Glutamatergic neuron (in vitro differentiated cells): ENCODE measurements at places on chromosomes 16 and 17. TPM values are rescaled to one million over a fixed set of nuclear protein-coding genes. Genes with fewer than 3 reads are reported as not detected.
A peak's percentile ranks its signal among the peaks of the same experiment; 100 is the strongest.

Gene PRMT7
- total RNA-seq, result 62.7 TPM

DNA sequence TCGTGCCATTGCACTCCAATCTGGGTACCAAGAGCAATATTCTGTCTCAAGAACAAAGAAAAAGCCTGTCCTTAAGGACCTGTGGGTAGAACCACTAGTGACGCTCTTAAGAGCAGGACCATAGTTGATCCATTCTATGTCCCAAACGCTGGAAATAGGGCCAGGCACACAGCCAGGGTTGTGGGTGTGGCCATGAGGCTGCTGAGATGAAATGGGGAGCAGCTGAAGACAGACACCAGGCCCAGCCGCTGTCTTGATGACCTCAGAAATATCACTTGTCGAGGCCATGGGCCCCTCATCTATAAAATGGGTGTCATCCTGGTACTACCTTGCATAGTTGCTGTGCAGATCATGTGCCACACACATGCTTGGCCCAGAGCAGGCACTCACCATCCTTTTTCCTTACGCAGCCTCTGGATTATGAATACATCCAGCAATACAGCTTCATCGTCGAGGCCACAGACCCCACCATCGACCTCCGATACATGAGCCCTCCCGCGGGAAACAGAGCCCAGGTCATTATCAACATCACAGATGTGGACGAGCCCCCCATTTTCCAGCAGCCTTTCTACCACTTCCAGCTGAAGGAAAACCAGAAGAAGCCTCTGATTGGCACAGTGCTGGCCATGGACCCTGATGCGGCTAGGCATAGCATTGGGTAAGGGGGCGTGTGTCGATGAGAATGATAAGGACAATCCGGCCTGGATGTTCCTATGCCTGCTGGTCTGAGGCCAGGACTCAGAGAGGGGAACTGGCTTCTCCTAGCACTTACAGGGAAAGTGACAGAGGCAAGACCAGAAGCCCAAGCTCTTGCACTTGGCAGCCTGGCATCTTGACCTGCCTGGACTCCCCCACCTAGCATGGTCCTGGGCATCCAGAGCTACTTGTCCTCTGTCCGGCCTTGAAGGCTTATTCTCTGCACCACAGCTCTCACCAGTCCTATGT lies 25.5 kb downstream of the CDH5 start:
- H3K4me3 ChIP-seq, result no peak overlapping the region
- peaks cover 4% of the 10 kb centered on the region for H3K36me3 ChIP-seq
- H3K27me3 ChIP-seq, result peaks cover 9% of the 10 kb centered on the region

Gene ABCC11
- not detected for total RNA-seq

DNA sequence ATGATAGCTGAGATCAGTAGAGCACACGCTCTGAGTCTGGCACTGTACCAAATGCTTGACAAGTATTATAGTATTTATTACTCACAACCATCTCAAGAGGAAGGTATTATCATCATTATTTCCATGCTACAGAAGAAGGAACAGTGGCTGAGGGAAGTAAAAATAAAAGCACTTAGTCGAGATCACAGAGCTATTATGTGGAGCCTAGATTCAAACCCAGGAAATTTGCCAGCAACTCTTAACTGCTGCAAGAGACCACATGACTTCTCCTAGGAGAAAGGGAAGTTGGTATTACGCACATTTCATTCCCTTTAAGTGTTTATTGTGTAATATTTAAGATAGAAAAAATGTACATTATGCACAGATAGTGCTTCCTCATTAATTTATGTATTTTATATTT lies 1.0 kb upstream of the RHOT1 start:
- H3K4me1 ChIP-seq, result peaks cover 9% of the 10 kb centered on the region
- no peaks in the 10 kb centered on the region for H3K27me3 ChIP-seq
- peak overlapping the region; percentile 87 for H3K4me3 ChIP-seq
- no peak for DNase-seq
- no peak overlapping the region for H3K27ac ChIP-seq
- no peaks in the 10 kb centered on the region for H3K36me3 ChIP-seq

DNA sequence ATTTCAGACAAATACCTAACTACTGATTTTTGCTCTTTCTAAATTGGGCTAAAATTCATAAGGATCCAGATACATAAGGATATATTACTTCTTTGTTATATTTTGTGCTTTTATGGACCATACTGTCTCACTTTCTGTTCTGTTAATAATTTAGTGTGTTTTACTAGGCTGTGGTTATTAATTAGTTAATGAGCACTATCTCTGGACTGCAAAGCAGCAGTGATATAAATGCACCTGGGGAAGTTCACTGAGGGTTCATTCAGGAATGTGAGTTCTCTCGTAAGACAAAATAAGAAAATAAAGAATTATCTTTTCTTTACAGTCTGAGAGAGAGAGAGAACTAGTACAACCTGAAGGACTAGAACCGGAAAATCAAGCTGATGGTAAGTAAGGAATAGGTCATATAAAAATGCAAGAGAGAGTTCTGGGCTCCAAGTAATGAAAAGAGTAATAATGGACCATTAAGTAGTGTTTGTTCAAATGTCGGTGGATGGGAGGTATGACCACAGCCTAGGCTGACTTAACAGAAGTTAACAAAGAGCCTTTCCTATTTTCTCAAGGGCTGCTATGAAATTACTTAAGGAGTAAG lies 55.6 kb downstream of the IKZF3 start:
- no peaks in the 10 kb centered on the region for H3K36me3 ChIP-seq
- H3K27ac ChIP-seq, result no peak overlapping the region
- DNase-seq, result no peak

GRCh38 chr17:77281122-77281903 lies 140.5 kb downstream of the SEC14L1 start:
- DNase-seq, result peak; percentile 46
- no peak overlapping the region for H3K27ac ChIP-seq
- peaks cover 21% of the 10 kb centered on the region for H3K27me3 ChIP-seq
- peaks cover 5% of the 10 kb centered on the region for H3K36me3 ChIP-seq
- H3K4me1 ChIP-seq, result no peaks in the 10 kb centered on the region
- peak overlapping the region; percentile 81 for H3K4me3 ChIP-seq

- H3K27me3 ChIP-seq, result peaks cover 27% of the 10 kb centered on the region
- no peak for DNase-seq
- no peak overlapping the region for H3K4me3 ChIP-seq
- H3K4me1 ChIP-seq, result peaks cover 54% of the 10 kb centered on the region
These were observed 119.7 kb upstream of the CIBAR2 start for GRCh38 chr16:85231959-85232358.

- H3K4me3 ChIP-seq, result no peak overlapping the region
- peaks cover 4% of the 10 kb centered on the region for H3K27me3 ChIP-seq
- peaks cover 15% of the 10 kb centered on the region for H3K4me1 ChIP-seq
- no peak overlapping the region for H3K27ac ChIP-seq
These were observed 35.6 kb downstream of the ELAC2 start for GRCh38 chr17:12982224-12982623.

DNA sequence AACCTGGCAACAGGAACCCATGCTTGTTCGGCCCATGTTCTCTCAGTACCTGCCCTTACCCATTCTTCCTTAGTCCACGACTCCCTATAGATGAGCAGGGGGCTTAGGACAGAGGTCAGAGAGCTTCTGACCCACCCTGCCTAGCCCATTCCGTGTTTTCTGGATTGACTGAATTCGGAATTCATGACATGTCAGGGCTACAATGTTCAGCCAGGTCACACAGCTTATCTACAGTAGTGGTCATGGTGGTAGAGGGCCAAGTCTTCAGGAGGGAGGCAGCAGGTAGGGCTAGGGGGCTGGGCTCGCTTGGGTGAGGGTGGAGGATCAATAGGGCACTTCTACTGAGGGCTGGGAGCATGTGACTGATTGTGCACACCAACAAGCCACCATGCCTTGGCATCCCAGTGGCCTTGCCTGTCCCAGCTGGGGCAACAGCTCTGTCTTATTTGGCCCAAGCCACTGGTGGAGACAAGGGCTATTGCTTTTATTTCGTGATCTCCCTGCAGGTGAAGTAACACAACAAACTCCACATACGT lies 3.1 kb downstream of the HEXIM2 start:
- no peak for DNase-seq
- H3K27ac ChIP-seq, result no peak overlapping the region
- no peaks in the 10 kb centered on the region for H3K36me3 ChIP-seq
- no peaks in the 10 kb centered on the region for H3K4me1 ChIP-seq
- H3K27me3 ChIP-seq, result peaks cover 4% of the 10 kb centered on the region

- peaks cover 2% of the 10 kb centered on the region for H3K27me3 ChIP-seq
- H3K36me3 ChIP-seq, result peaks cover 5% of the 10 kb centered on the region
- H3K4me1 ChIP-seq, result peaks cover 11% of the 10 kb centered on the region
- no peak overlapping the region for H3K27ac ChIP-seq
- DNase-seq, result no peak
These were observed 98.5 kb downstream of the PGS1 start for GRCh38 chr17:78476973-78477372.

- no peaks in the 10 kb centered on the region for H3K4me1 ChIP-seq
- H3K27me3 ChIP-seq, result no peaks in the 10 kb centered on the region
- H3K27ac ChIP-seq, result no peak overlapping the region
- DNase-seq, result no peak
These were observed 16.5 kb downstream of the BRIP1 start for GRCh38 chr17:61846761-61847375.

DNA sequence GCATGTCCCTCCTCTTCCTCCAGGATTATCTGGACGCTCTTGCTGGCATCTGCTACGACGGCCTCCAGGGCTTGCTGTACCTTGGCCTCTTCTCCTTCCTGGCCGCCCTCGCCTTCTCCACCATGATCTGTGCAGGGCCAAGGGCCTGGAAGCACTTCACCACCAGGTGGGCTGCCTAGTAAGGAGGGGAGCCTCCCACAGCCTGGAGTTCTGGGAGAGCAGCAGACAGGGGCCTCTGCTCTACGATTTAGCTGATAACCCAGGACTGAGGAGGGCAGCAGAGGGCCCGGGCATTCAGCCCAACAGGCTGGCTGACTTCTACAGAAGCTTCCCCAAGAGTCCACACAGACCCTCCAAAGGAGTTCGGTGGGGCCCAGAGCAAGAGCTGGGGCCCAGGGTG lies 21.8 kb upstream of the DNAI2 start:
- no peak overlapping the region for H3K4me3 ChIP-seq
- peaks cover 8% of the 10 kb centered on the region for H3K27me3 ChIP-seq
- peaks cover 17% of the 10 kb centered on the region for H3K4me1 ChIP-seq
- DNase-seq, result no peak

DNA sequence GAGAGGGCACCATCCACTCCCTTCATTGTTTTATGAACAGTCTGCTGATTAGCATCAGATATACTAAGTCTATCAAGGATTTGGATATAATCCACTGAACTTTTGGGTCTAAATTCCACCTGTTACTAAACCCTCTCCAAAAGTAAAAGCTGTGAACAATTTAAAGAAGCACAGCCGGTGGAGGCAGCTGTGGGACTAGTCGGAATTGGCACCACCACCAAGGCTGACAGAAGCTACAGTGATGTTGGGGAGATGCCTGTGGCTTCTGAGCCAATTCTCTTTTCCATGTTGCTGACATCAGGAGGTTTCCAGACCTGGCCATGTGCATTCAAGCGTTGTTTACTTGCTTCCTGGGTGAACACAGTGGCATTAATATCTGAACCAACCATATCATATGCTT lies 679.0 kb upstream of the CA10 start:
- H3K36me3 ChIP-seq, result no peaks in the 10 kb centered on the region
- peaks cover 2% of the 10 kb centered on the region for H3K27me3 ChIP-seq
- H3K27ac ChIP-seq, result no peak overlapping the region
- H3K4me1 ChIP-seq, result no peaks in the 10 kb centered on the region

Gene ORC6
- total RNA-seq, result 30.1 TPM

DNA sequence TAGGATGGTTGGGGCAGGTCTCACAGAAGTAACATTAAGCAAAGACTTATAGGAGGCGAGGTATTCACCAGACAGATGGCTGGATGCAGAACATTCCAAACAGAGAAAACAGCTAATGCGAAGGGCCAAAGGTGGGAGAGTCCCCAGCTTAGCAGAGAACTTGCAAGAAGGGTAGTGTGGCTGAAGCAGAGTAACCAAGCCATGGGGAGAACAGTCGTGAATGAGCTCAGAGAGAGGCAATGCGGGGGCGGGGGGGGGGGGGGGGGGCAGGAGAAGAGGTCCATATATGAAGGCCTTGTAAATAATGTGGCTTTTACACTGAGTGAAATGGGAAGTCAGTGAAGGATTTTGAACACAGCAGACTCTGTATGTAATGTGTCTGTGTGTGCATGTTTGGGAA lies 81.3 kb downstream of the SMG6 start:
- no peaks in the 10 kb centered on the region for H3K27me3 ChIP-seq
- H3K4me3 ChIP-seq, result no peak overlapping the region
- no peak for DNase-seq
- H3K27ac ChIP-seq, result peak overlapping the region; percentile 74
- peaks cover 12% of the 10 kb centered on the region for H3K36me3 ChIP-seq

DNA sequence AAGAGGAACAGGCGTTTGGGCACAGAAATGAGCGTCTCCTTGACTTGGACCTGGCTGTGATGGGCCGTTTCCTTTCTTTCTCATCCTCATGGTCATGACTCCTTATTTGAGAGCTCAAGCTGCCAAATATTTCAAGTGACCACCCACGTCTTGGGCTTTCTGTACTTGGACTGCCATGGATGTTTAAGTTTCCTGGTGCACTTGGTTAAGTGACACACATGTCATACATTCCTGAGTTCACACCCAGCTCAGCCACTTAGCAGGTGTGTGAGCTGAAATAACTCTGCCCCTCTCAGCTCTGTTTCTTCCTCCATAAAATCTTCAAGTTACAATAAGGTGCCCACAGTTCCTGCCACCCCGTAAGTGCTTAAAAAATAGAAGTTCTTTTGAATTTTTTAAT lies 114.5 kb downstream of the CLEC16A start:
- H3K27ac ChIP-seq, result no peak overlapping the region
- DNase-seq, result no peak
- peaks cover 13% of the 10 kb centered on the region for H3K27me3 ChIP-seq
- no peaks in the 10 kb centered on the region for H3K36me3 ChIP-seq

Gene SLX1A
- total RNA-seq, result 16.6 TPM

GRCh38 chr16:10107081-10107480 lies 75.1 kb downstream of the GRIN2A start:
- H3K4me1 ChIP-seq, result peaks cover 17% of the 10 kb centered on the region
- no peak overlapping the region for H3K27ac ChIP-seq
- peaks cover 2% of the 10 kb centered on the region for H3K27me3 ChIP-seq

DNA sequence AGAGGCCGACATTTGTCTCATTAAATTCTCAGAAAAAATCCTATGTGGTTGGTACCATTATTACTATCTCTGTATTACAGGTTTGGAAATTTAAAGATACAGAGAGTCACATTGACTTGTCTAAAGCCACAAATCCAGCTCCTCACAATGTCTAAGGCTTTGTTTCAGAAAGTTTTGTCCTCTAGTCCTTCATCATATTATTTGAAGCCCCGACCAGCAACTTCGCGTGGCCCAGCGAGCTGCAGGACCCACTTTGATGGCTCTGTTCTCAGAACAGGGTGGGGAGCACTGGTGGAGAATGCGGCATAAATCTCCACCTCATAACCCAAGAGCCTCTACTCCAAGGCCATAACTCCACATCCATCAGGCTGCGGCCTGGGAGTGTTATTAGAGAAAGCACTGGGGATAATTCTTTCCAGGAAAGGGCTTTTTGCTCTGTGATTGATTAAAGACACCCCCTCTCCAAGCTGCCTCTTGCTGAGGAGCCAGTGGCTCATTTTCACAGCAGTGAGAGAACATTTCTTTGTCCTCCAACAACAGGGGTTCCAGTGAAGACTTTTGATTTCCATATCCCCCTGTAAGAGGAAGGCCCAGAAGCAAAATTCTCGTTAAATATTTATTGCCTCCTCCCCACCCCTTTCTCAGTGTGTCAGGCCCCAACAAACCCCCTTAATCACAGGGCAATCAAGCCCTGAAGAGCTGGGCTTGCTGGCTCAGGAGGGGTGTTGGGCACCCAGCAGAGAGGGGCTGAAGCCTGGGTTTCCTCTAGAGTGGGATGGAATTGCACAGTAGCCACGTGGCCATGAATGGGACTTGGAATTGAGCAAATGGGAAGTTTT lies 113.7 kb upstream of the CDH11 start:
- no peaks in the 10 kb centered on the region for H3K36me3 ChIP-seq
- no peaks in the 10 kb centered on the region for H3K4me1 ChIP-seq
- DNase-seq, result no peak
- H3K4me3 ChIP-seq, result no peak overlapping the region
